ENCODE measurements at places on chromosomes 11 and 22.

DNA sequence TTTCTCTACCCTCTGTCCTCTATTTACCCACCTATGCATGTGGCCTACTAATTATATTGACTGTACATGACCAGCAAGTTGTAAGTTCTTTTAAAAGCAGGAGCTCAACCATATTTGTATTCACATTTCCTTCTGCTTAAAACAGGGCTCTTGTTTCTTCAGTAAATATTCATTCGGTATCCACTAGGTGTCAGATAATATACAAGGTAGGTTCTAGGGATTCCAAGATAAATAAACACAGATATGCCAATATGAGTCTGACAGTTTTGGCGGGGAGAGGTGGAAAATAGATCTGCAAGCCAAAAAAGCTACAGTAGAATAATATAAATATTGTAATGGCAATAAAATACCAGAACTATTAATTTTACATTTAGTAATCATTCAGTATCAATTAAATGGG, 15.3 kb upstream of the RAB30 start:
- no peak for DNase-seq

DNA sequence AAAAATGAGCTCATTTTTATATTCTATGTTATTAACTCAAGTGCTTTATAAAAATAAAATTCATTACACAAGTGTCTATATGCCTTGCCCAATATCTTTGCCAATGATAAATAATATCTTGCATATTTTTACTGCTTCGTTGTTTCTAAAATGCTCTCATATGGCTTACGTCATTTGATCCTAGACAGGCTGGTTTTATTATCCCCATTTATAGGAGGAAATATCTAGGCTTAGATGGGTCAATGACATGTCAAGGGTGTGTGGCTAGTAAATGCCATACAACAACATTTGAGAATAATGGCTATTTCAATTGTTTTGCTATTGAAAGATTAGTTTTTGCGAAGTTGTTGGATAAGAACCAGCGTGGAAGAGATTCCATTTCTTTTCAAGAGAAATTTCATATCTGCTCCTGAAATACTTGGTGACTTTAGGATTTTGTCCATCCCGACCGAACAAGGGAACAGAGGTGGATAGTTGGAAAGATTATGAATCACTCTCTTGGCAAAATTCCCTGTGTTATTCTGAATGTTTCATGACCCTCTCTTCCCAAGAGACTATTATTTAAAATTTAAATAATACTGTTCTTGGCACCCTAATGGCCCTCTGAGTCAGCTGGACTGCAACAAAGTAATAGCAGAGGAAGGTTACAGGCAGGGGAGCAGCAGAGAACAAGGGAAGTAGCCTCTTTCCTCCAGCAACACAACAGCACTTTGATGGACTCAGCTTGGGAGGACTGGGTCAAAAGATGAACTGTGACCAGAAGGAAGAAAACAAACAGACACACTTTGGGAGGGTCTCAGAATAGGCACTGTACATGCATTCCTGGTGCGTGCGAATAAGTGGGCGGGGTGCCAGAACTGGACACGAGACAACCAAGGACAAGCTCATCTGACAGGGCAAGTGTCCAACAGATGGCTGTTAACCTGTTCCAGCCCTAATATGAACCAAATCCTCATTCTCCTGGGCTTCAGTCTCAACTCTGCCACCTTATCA, 94.5 kb downstream of the ME3 start:
- no peak for DNase-seq

GRCh38 chr11:2379466-2380174, 2.5 kb downstream of the CD81 start:
- no peak for DNase-seq

GRCh38 chr11:125559888-125560287, 9.4 kb upstream of the EI24 start:
- no peak for DNase-seq

DNA sequence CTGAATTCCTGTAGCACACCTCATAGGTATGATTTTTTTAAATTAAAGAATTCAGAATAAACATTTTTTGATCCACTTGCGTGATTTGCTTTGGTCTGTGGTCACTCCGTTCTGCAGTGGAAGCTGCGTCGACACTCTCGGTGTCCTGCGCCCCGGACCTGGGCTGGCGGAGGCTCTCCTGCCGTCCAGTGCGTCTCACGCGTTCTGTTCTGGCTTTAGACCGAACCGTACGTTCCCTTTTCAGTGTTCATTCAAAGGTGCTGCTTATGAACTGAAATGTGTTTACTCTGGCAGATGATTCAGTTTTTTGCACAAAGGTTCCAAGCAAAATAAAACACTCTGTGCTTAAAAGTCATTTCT, 38.2 kb downstream of the CTTN start:
- no peak for DNase-seq

GRCh38 chr11:128759597-128759996, 65.7 kb downstream of the FLI1 start:
- DNase-seq: no peak
